ENCODE measurements at places on chromosomes 4 and X. TPM values are rescaled to one million over a fixed set of nuclear protein-coding genes. Genes with fewer than 3 reads are reported as not detected.

- H3K36me3 ChIP-seq = peaks cover 1% of the 10 kb centered on the region
- H3K27ac ChIP-seq = peak overlapping the region; percentile 96
- H3K27me3 ChIP-seq = no peaks in the 10 kb centered on the region
Measured at GRCh38 chrX:23742174-23742696, 841 bp downstream of the ACOT9 start.

DNA sequence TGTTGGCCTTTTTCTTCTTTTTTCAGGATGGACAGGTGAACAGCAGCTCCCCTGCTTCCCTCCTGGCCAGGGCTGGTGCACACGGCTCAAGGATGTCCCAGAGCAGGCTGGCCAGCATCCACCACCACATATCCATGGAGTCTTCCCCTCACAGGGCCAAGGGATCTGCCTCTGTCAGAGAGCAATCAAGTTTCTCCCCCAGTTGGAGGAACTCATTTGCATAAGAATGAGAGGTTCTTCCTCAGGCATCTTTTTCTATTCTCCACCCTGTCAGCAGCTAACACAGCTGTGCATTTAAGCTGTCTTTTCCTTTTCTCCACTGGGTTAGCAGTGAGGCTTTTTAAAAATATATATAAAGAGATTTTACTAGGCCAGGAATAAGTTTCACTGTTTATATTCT, 143.8 kb downstream of the ANAPC10 start:
- no peak overlapping the region for H3K4me3 ChIP-seq
- no peaks in the 10 kb centered on the region for H3K4me1 ChIP-seq
- DNase-seq = no peak
- H3K27me3 ChIP-seq = no peaks in the 10 kb centered on the region

DNA sequence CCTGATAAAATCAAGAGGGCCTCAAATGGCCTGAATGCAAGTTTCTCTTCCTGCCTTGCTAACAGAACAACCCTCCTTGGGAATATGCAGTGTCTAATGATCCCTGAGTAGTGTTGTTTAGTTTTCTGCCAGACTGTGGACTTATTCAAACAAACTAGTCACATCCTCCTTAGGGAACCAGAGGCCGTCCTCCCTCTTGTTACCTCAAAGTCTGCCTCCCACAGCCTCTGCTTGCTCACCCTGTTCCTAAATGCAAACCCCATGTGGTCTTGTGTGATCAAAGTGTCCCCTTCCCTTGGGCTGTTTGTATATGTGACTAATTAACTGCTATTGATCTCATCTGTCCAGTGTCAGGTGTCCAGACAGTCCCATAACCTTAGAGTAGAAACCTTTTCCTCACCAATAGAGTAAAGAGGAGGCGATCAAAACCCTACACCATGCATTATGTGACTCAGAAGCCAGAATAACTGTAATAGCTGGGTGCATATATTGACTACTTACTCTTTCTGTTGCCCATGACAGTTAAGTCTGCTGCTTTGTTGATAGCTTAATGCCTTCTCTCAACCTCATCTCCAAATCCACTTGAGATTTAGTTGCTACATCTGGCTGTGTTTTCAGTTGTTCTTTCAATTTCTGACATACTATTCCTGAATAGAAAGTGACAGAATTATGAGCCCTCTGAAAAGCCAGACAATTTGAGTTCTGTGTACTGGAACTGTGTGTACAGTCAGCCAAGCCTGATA, 473.0 kb upstream of the NWD2 start:
- H3K36me3 ChIP-seq = no peaks in the 10 kb centered on the region
- H3K4me1 ChIP-seq = no peaks in the 10 kb centered on the region
- no peaks in the 10 kb centered on the region for H3K27me3 ChIP-seq
- no peak overlapping the region for H3K4me3 ChIP-seq

GRCh38 chr4:75849461-75849860, 52.8 kb downstream of the PPEF2 start:
- H3K4me3 ChIP-seq = no peak overlapping the region
- H3K36me3 ChIP-seq = no peaks in the 10 kb centered on the region
- no peak overlapping the region for H3K27ac ChIP-seq
- no peak for DNase-seq
- peaks cover 6% of the 10 kb centered on the region for H3K27me3 ChIP-seq

Gene PCDH7
- total RNA-seq = 72.3 TPM

Gene MAB21L2
- 4.2 TPM for total RNA-seq

Gene SPANXC
- not detected for total RNA-seq

Gene SPARCL1
- total RNA-seq = 26.9 TPM

Gene CDS1
- total RNA-seq = 0.30 TPM

All from chondrocyte (in vitro differentiated cells).